ENCODE measurements at places on chromosomes 6 and 20. TPM values are rescaled to one million over a fixed set of nuclear protein-coding genes. Genes with fewer than 3 reads are reported as not detected.

- peak; percentile 88 for DNase-seq
These were observed 22.6 kb downstream of the SLC2A12 start for GRCh38 chr6:134029495-134030455.

ANGPT4 gene
- not detected for total RNA-seq

WFDC2 gene
- total RNA-seq: not detected

PTCHD4 gene
- total RNA-seq: 4.2 TPM

DNA sequence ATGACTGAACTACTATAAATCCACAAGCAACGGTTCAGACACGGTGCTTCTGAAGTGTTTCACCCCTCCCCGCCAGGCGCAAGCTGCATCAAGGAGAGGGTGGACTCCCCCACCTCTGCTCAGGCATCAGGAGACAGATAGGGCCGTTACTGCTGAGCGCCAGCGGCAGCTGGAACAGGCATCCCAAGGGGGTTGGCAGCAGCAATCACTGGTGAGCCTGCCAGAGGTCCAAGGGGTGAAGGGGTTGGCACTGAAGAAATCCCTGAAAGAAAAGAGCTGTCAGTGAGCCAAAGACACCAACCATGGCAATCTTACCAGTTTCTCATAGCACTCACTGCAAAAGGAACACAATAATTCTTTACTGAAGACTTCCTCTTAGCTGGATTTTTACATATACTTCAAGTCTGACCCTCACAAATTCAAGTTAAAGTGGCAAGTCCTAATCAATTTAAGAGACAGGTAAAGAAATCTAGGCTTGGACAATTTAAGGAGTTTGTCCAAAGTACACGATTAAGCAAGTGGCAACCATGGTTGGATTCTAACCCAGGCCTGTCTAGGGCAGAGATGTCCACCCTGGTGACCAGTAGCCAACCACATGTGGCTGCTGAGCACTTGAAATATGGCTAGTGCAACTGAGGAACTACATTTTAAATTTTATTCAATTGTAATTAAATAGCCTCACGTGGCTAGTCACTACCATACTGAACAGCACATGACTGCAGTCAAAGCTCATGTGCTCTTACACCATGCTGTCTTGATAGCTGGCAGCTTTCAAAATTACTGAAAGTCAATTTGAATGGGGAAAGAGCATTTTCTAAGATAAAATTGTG lies 21.7 kb upstream of the TBC1D20 start:
- DNase-seq: no peak

GRCh38 chr20:50100552-50100951 lies 12.4 kb downstream of the UBE2V1 start:
- DNase-seq: no peak

KIF25 gene
- under 0.01 TPM for total RNA-seq

RIN2 gene
- 57.7 TPM for total RNA-seq

SYCP2L gene
- total RNA-seq: not detected

DNA sequence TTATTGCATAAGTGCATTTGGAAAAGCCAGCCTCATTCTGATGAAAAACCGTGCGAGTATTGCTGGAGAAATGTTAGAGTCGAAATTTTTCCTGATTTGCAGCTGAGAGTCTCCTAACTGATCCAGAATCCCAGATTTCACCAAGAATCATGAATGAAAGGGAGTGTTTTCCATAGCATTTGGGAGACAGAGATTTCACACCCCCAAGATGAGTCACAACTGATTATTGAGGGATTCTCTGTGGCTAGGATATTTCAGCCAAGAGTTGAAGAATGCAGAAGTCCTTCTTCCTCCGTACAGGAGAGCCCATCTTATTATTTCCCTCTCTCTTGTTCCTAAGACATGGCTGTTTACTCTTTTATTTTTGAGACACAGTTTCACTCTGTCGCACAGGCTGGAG lies 82.2 kb upstream of the SALL4 start:
- DNase-seq: peak; percentile 28

POLH gene
- total RNA-seq: 20.0 TPM

UNC5CL gene
- under 0.01 TPM for total RNA-seq

Data from fibroblast of villous mesenchyme (primary cell).